Stimulated activated CD8-positive, alpha-beta memory T cell treated with anti-CD3 and anti-CD28 coated beads, Interleukin-2, amount 100 ng/mL, for 1 hour (primary cell): ENCODE measurements at places on chromosomes 5 and 9.

GRCh38 chr9:82052081-82052480, 63.5 kb downstream of the SPATA31D1 start:
- DNase-seq: no peak

DNA sequence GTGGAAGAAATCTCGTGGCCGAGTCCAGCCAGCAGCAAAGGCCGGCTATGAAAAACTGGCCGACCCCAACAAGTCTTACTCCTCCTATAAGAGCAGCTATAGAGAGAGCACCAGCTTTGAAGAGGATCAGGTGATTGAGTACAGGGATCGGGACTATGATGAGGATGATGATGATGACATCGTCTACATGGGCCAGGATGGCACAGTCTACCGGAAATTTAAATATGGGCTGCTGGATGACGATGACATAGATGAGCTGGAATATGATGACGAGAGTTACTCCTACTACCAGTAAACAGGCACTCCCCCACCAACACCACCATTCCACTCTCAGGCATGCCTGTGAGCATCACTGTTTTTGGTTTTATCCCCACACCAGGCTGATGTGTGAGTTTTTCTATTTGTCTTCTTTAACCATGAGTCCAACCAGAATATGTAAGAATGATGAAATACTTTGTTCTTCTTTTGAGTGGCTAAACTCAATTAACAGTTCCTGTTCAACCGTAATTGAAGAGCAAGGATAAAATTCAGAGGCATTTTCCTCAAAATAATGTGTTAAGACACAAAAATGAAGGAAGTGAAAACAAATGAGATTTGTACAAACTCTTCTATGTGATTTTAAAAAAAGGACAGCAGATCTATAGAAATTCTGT, 35.5 kb downstream of the RFK start:
- DNase-seq: no peak

GRCh38 chr9:77418226-77418625, 229.9 kb downstream of the GNA14 start:
- no peak for DNase-seq

DNA sequence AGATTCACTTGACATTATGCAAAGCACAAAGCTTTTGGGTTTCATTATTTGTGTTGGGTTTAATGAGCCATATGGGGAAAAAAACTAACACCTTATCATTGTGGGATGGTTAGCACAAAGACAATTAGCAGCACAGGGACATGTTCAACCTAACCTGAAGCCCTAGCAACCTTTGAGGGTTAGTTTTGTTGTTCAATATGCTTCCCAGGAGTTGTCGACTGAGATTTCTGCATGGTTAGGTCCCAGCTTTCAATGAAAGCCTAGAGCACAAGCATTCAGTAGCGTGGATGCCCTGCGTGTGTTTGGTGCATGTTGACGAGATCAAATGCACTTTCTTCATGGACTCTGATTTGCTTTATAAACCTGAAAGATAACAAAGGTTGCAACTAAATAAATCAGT, 565.2 kb upstream of the TLE4 start:
- no peak for DNase-seq

GRCh38 chr9:112028242-112029221, 131.9 kb downstream of the UGCG start:
- DNase-seq: no peak

DNA sequence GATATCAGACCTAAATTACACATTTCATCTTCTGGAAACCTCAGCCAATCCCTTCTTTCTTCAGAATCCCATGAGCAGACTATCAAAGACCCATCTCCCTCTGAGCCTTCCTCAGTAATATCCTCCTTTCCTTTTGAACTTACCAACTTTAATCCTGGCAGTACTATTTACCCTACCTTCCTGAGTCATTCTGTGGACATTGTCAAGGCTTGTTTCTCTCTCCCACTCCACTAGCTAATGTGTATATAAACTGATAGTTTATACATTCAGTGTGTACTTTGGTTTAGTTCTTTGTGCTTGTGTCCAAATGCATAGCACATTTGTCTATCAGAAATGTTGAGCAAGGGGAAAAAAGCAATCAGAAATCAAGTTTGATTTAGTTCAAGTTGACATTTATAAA, 568.3 kb downstream of the CSNK1G3 start:
- DNase-seq: no peak

DNA sequence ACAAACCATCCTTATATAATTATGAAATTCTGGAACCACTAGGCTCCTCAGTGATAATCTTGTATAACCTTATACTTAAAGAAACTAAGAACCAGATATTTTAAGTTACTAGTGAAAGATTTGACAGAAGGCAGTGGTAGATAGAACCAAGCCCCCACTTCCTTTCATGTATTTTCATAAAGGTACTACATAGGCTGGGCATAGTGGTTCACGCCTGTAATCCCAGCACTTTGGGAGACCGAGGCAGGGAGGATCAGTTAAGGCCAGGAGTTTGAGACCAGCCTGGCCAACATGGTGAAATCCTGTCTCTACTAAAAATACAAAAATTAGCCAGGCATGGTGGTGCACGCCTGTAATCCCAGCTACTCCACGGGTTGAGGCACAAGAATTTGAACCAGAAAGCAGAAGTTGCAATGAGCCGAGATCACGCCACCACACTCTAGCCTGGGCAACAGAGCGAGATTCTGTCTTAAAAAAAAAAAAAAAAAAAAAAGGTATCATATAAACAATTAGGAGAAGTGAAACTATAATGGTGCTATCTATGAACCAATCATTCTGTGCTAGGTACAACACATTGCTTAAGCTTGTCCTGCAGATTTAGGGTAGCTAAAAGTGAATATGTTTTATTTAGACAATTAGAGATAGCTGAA, 27.9 kb upstream of the DTWD2 start:
- DNase-seq: no peak

DNA sequence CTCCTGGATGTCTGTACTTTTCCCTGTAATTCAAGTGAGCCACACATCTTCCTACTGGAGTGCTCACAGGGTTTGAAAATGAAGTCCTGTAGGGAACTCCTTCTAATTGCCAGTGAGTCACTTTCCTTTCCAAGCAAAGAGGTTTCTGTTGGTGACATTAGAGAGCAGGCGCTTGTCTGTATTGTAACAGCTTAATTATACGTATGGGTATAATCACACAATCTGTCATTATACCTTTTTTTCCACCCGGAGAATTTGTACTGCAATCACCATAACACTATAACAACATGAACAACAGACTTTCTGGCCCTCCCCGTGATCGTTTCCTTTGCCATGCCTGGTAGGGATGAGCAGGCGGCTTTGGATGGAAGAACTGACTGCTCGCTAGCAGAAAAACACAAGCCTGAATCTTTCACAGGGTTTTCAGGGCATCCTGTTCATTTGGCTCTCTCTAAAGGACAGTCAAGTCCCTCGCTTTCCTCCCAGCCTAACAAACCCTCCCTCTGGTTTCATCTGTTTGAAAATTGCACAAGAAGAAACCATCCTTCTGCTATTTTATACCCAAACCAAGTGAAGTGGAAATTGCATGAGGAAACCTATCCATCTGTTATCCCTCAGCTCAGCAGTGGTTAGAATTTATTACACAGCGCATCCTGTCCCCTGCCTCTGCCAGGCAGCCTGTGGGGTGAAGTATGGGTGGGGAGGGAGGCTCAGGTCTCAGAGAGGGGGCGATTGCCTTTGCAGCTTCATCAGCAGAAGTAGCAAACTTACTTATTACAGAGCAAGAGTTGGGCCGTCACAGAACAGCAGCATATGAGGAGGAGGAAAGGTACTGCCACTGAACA, 307.0 kb upstream of the TLE4 start:
- DNase-seq: no peak

- no peak for DNase-seq
Observed at GRCh38 chr5:130151239-130151638, 247.0 kb downstream of the CHSY3 start.

GRCh38 chr9:34570809-34571480, 18.6 kb downstream of the CNTFR start:
- DNase-seq: no peak

DNA sequence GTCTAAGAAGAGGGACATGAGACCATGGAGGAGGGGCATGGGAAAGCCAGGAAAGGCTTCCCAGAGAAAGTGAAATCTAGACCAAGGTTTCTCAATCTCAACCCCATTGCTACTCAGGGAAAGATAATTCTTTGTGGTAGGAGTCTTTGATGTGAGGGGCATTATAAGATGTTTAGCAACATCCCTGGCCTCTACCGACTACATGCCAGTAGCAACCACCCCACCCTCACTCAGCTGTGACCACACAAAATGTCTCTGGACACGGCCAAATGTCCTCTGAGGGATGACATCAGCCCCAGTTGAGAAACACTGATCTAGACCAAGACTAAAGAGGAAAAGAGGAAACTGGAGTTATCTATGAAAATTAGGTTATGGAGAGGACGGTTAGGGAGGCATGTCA, 298.5 kb upstream of the KIF2A start:
- DNase-seq: no peak

DNA sequence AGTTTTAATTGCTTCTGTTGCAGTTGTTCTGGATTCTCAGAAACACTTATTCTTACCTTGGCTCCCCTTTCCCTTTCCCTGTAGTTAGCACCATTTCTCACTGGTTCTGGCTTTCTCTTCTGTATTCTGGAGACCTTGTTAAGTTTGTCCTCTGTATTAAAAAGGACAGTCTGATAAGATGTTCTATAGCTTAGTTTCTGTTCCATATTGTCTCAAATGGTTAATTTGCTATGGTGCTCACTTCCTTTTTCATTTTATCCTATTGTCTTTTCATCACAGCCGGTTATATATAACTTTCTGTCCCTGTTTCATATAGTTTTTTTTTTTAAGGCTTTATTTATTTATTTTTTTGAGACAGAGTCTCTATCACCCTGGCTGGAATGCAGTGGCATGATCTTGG, 41.4 kb upstream of the KIAA1958 start:
- no peak for DNase-seq

GRCh38 chr9:20030671-20031070, 241.8 kb upstream of the SLC24A2 start:
- no peak for DNase-seq
